Uterus (tissue), 4 donors: ENCODE measurements at places on chromosomes 6 and 20. TPM values are rescaled to one million over a fixed set of nuclear protein-coding genes. Genes with fewer than 3 reads are reported as not detected.

DNA sequence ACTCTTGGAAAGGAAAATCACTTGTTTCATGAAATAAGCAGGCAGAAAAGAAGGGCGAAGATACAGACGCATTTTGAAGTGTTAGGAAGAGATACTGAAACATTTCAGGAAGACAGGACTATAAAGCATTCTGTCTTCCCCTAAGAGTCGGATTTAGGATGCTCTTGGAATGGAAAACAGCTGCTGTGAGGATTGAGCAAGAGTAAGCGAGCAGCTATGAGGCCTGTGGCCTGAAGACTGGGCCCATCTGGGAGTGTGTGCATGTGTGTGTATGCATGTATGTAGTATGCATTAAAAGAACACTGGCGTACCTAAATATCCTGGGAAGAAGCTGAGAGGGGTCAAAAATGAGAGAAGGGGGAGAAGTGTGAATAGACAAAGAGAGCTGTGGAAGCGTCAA is 83.6 kb downstream of the SIM1 start:
- no peak for DNase-seq

DNA sequence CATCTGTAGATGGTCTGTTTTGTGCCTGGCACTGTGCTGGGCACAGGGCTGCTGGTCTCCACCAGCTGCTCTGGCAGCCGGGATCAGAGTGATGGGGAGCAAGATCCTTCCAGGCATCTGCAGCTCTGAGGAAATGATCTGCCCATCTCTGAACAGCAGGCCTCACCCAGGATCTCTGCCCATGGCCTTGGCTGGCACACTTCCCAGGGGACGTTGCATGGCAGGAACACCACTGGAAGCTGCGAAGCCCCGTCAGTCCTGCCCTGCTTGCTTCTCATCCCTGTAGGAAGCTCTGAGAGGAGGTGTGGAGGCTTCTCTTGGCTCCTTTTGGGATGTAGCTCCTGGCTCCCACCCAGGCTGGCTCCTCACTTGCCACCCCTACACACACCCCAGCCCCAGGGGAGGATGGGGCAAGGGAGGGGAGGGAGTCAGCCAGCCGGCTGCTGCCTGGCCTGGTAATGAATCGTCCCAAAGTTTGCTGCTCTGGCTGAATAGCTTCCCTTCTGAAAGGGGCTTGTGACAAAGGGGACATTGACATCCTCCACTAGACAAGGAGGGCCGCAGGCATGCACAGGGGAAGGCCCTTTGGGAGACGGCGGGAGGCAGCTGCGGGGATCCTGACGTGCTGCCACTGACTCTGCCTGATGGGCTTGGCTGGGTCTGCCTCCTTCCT is 108.9 kb downstream of the VEGFA start:
- DNase-seq: peak; percentile 59

The RIPPLY2 gene
- not detected for total RNA-seq

GRCh38 chr6:12012558-12013306 is 620 bp downstream of the HIVEP1 start:
- DNase-seq: peak; percentile 68

The ERVFRD-1 gene
- total RNA-seq: not detected

DNA sequence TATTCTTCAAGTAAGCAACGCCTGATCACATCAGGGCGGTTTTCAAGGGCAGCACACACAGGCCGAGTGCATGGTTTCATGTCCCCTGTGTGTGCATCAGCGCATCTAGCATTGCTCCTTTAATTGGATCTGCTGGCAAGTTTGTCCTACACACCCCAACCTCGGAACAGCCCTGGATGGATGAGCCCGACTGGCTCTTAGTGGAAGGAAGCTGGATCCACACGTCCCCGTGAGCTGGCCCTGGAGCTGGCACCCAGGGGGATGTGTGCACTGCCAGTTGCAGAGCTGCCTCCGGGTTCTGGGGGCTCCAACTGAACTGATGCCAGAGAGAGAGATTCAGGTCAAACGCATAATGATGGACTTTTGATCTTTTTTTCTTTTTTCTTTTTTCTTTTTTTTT is 39.2 kb upstream of the QKI start:
- DNase-seq: no peak

GRCh38 chr6:80142586-80142985 is 36.1 kb downstream of the BCKDHB start:
- DNase-seq: no peak

The ULBP2 gene
- 0.21 TPM for total RNA-seq

DNA sequence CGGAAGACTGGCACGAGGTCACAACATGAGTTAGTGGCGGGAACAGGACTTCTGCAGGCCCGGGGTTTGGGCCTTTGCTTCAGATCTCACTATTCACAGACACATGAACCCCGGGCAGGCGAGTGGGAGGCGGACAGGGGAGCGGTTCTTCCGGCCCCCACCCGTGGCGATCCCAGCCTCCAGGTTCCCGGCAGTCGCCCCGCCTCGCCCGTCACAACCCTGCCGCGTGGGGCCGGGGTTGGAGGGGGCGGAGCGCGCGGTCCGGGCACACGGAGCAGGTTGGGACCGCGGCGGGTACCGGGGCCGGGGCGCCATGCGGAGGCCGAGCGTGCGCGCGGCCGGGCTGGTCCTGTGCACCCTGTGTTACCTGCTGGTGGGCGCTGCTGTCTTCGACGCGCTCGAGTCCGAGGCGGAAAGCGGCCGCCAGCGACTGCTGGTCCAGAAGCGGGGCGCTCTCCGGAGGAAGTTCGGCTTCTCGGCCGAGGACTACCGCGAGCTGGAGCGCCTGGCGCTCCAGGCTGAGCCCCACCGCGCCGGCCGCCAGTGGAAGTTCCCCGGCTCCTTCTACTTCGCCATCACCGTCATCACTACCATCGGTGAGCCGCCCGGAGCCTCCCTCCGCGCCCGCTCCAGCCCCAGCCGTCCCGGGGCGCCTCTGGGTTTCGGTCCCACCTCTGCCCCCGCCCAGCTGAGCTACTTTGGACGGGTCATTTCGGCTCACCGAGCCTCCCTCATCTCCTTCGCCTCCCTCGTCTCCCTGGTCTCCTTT is at the start of gene KCNK15:
Gene KCNK15 (plus strand): TSS at position 268 of the 769 bp plus-strand sequence. CDS start 46 bp downstream, at position 314.
- peak; percentile 66 for DNase-seq

- no peak for DNase-seq
Observed at GRCh38 chr6:107756660-107757355, 67.3 kb downstream of the SCML4 start.

The GSTA2 gene
- not detected for total RNA-seq

The PRR18 gene
- not detected for total RNA-seq

- no peak for DNase-seq
Observed at GRCh38 chr20:35972462-35972861, 4.1 kb downstream of the CNBD2 start.

- no peak for DNase-seq
Observed at GRCh38 chr20:24334830-24335229, 134.6 kb upstream of the SYNDIG1 start.

DNA sequence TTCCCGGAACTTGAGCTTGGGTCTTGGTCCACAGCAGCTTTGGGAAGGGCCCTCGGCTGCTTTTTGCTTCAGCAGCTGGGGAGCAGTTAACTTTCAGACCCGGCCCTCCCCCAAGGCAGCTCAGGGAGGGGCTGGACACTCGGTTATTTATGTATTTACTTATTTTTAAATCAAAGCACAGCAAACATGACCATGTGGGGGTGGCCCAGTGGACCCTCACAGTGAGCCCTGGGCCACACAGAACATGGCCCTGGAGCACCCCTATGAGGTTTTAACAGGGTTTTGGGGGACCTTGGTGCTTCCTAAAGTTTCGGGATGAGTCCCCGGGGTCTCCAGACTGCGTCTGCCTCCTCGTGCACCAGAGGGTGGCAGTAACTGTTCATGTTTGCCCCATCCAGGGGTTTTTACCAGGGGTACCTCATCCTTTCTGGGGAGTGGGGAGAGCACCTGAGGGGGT is 26.6 kb upstream of the NPBWR2 start:
- no peak for DNase-seq

DNA sequence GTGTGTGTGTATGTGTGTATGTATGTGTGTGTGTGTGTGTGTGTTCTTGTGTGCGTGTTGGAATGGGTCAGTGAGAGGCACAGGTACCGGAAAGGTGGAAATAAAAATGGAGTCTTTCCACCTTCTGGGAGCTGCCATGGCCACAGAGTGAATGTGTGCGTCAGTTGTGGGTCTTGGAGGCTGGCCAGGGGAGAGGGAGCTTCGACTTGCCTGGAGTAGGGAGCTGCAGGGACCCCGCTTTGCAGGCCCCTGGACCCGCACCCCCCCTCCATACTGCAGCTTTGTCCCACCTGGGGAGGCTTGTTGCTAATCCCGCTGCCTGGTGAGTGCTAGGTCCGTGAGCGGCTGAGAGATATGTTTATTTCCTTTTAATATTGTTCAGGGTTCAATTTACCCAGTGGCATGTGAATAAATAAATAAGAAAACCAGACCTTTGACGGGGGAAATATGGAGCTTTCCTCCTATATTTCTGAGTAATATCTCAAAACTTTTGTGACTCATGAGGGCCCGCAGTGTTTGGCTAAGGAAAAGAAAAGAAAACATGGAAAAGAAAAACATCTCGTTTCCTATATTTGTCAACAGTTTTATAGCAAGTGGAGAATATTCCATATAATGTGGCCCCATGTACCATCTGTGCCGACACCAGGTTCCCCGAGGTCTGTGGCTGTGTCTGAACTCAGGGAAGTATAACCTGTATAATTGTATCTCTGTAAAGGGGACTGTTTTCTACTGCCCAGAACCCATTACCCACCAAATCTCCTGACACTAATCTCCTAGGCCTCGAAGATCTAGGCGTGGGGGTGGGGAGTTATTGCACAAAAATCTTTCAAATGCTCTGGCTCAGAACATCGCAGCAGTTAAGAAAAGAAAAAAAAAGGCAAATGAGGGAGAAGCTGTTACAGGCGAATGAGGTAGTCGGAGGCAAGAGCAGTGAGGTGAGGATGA is 24.6 kb upstream of the CCDC167 start:
- DNase-seq: no peak

GRCh38 chr20:36872852-36873251 is 3.1 kb upstream of the TLDC2 start:
- no peak for DNase-seq

DNA sequence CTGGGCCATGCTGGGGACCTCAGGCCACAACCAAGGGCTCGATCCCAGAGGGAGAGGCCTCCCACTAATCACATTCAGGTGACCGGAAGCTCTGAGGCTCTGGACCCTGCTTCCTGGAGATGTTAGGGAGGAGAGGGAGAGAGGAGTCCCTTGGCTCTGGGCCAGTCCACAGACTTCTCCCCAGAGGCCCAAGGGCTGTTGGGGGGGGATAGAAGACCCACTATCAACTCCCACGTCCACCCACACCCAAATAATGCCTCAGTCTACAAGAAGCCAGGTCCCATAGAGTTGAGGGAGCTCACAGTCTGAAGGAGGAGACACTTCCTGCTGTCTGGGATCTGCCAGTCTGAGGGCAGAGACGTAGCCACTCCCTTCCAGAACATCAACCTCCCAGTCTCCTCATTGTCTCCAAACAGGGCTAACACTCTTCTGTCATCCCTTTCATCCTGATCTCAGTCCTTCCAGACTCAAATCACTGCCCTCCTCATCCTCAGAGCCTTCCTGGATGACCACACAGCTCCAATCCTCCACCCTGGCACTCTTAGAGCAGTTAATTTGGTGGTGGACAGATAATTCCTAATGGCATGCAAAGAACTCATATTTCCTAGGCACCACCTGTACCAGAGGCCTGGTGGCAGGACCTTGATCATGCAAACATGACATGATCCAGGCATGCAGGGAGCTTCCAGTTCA is 69.9 kb downstream of the MRPL14 start:
- peak; percentile 59 for DNase-seq

- peak; percentile 62 for DNase-seq
Observed at GRCh38 chr20:33862709-33863403, 51.7 kb downstream of the CHMP4B start.

The TGM2 gene
- total RNA-seq: 149 TPM

GRCh38 chr6:149471801-149472200 is 13.0 kb downstream of the ZC3H12D start:
- DNase-seq: no peak
